ENCODE measurements at places on chromosomes 2 and 18.

DNA sequence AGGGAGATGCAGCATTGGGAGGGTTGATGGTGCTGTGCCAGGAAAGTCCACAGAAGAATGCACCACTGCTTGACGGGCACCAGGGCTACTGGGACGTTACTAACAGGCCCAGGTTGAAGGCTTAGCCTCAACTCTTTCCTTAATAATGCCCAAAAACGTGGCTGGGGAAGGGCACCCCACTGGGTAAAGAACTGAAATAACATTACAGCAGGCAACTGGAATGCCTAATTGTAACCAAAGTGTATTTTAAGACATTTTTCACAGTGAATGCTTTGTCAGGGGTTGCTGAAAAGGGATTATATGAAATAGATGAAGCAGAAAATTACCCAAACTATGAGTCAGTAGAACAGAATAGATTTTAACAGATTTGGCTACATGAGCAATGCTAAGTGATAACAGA, 191.3 kb downstream of the CMPK2 start:
- DNase-seq, result no peak

GRCh38 chr2:65991381-65992197, 443.3 kb upstream of the MEIS1 start:
- DNase-seq, result no peak

DNA sequence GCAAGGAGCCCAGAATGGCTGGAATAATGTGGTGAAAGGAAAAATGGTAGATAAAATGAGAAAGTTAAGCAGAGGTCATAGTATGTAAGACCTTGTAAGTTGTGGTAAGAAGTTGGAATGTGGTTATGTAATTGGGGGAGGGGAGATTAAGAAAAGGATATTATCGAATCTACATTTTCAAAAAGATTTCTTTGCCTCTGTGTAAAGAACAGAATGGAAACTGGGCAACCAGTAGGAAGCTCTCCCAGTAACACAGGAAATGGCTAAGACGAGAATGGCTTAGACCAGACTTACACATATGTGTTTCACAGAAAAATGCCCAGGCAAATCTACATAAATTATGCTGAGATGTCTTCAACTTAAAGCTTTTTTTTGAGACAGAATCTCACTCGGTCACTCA, 13.2 kb downstream of the MEMO1 start:
- no peak for DNase-seq

- peak; percentile 29 for DNase-seq
Observed at GRCh38 chr18:80252136-80252535, 4.8 kb upstream of the PARD6G start.

DNA sequence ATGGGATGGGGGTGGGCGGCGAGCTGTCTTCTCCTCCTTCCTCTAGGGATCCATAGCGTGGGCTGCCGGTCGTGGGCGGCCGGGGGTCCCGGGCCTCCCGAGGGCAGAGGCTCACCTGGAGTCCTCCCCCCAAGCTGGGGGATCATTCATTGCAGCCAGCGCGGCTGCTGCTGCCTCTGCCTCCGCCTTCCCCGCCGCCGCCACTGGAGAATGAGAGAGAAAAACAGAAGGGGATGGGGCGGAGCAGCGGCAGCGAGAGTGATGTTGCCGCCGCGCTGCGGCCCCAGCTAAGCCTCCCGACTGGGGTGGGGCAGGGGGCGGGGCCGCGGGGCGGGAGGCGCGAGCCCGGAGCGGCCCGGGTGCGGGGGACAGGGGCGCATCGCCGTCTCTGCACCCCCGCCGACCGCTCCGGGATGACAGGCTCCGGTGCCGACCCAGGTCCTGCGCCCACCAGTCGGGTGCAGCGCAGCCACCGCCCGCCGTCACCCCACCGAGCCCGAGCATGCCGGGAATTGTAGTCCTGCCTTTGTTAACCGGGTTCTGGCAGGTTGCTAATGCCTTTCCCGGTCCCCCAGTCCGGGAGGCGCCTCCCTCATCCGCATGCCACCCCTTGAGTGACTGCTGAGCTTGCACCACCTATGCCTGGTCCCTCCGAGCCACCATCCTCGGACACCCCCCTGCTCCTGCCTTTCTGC, at the start of gene KIF3C:
TSS of gene KIF3C (minus strand) at position 225 of the 695 bp plus-strand sequence. CDS start 580 bp downstream, outside the sequence.
- DNase-seq, result no peak

DNA sequence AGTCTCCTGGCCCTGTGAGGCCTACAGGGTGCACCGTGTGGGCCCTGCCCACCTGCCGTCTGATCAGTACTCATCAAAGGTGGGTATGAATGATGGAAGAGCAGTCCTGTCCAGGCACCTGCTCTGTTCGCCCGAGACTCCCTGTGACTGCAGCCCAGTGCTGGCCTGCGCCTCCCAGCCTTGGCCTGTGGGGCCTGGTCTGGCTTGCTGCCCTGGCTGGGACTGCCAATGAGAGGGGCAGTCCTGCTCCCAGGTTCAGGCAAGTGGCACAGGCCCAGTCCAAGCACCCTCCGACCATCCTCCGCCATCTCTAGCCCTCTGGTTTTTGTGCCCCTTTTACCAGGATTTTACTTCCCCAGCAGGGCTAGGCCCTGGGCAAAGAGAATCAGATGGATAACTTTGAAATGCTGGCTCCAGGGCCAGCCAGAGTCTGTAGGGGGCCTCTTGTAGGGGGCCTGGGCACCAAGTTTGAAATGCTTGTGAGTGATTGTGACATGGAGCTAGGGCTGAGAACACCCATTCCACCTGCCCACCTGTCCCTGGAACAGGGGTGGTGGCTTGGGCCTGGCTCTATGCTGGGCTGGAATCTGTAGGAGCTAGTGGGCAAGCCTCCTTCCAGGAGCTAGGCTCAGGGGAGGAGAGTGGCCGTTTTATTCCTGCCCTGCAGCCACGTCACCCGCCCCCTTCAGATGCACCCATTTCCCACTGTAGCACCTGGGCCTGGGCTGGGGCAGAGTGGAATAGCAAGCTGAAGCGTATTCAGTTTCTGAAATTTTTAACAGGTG, 8.7 kb upstream of the HS6ST1 start:
- DNase-seq, result no peak

All from GM04504 (cell line).